ENCODE measurements at places on chromosomes 4 and X. TPM values are rescaled to one million over a fixed set of nuclear protein-coding genes. Genes with fewer than 3 reads are reported as not detected.

DNA sequence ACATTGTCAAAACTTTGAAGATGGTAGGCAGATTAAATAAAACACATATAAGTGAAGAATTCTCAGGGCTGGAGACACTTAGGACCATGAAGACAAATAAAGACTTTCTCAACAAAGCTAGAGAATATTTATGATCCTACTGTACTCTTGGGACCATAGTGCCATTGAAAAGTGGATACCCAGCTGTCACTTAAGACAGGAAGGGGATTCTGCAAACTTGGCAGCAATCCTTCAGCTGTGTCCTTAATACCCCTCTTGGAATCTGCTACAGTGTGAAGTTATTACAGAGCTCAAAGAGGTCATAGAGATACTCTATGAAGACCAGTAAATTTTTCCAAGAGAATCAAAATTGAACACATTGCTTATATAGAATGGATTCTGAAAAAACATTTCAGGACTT is 24.3 kb downstream of the PDE5A start:
- no peak for DNase-seq

DNA sequence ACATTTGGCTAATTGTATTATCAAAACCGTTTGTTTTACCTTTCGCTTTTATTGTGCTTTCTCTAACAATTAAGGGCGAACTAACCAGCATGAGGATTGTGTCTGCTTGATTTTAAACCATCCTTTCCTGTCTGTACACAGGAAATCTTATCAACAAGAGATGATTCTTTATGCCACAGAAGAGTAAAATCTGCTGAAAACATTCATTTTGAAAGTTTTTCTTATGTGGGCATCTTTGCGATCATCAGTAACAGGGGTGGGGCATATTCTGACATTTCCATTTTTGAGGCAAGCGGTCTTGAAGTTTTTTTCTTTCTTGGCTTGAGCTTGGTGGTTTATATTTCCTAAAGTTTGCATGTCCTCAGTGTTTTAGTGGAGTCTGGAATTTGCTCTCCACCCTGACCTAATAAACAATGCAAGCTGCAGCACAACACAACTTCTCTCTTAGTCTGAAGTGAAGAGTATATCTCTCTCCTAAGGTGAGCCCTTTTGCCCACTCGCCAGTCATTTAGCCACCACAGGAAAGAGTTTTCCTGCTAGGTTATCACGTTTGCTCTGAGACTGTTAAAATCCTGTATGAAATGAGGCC is 26.6 kb downstream of the NFKB1 start:
- no peak for DNase-seq

- no peak for DNase-seq
Measured at GRCh38 chr4:151743894-151744293, 16.9 kb downstream of the GATB start.

- no peak for DNase-seq
Measured at GRCh38 chr4:188434643-188435042, 295.4 kb downstream of the TRIML1 start.

DNA sequence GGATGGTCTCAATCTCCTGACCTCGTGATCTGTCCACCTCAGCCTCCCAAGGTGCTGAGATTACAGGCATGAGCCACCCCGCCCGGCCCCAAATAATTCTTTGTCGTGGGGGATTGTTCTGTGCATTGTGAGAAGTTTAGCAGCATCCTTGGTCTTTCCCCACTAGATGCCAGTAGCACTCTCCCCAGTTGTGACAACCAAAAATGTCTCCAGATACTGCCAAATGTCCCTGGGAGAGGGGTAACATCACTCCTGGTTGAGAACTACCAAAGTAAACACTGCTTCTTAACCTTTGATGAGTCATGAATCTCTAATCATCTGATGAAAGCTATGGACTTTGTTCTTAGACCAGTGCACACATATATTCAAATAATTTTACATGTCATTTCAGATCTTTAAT is 90.7 kb upstream of the BRS3 start:
- DNase-seq, result peak; percentile 86

- DNase-seq, result no peak
Measured at GRCh38 chrX:72394518-72395170, 88.9 kb upstream of the CITED1 start.

Gene SLIT2
- 4.8 TPM for total RNA-seq

Gene MAOB
- total RNA-seq, result 0.55 TPM
